ENCODE measurements at places on chromosomes 3 and 15.

GRCh38 chr3:118974356-118975097 is 60.1 kb downstream of the IGSF11 start:
- DNase-seq = no peak

DNA sequence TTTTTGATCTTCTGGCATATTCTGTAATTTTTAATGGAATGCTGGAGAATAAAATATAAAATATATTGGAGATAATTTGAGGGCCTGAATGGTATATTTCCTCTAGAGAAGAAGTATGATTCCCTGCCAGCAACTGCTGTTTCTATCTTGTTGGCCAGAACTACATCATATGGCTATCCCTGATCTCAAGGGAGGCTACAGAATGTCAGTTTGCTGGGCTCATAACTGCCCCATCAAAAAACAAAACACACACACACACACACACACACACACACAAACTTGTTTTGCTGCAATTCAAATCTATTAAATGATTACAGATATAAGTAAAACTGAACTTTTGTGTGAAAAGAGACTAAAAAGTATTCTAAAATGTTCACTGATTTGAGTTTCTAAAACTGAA is 51.0 kb downstream of the RASA2 start:
- no peak for DNase-seq

DNA sequence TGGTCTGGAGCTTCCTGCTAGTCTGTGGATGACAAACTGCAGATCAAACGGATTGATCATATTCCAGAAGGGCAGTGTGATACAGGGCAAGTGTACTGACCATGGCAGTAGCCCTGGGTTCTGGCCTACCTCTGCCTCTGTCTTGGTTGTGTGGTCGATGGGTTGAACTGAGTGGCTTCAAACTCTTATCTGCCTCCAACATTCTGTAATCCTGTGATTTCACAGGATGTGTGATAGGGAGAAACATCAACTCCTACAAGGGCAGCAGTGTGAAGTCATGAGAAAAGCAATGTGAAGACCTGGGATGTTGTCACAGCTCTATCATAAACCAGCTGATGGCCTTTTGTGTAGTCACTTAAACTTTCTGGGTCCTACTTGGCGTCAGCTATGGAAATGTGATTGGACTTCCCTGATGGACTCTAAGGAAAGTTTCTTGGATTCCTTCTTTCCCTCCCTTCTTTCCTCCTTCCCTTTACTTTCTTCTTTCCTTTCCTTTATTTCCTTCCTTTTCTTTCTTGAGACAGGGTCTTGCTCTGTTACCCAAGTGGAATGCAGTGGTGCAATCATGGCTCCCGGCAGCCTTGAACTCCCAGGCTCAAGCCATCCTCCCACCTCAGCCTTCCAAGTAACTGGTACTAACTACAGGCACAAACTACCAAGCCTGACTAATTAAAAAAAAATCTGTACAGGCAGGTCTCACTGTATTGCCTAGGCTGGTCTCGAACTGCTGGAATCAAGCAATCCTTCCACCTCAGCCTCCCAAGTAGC is 114.8 kb downstream of the BBX start:
- DNase-seq = no peak

GRCh38 chr15:101135532-101136166 is 116.2 kb downstream of the CHSY1 start:
- DNase-seq = no peak

- DNase-seq = no peak
Measured at GRCh38 chr3:194368918-194369317, 625 bp downstream of the LRRC15 start.

GRCh38 chr3:175980486-175981090 is 1121.5 kb downstream of the NAALADL2 start:
- no peak for DNase-seq

- no peak for DNase-seq
Measured at GRCh38 chr3:170352936-170353335, 4.6 kb upstream of the SKIL start.

GRCh38 chr15:41231422-41232226 is 556 bp downstream of the CHP1 start:
- no peak for DNase-seq

GRCh38 chr3:13887495-13888300 is 7.8 kb upstream of the WNT7A start:
- peak; percentile 2 for DNase-seq

GRCh38 chr15:101599091-101599490 is 53.1 kb downstream of the TM2D3 start:
- DNase-seq = no peak

- peak; percentile 15 for DNase-seq
Measured at GRCh38 chr3:154730186-154730585, 300.2 kb upstream of the GPR149 start.

DNA sequence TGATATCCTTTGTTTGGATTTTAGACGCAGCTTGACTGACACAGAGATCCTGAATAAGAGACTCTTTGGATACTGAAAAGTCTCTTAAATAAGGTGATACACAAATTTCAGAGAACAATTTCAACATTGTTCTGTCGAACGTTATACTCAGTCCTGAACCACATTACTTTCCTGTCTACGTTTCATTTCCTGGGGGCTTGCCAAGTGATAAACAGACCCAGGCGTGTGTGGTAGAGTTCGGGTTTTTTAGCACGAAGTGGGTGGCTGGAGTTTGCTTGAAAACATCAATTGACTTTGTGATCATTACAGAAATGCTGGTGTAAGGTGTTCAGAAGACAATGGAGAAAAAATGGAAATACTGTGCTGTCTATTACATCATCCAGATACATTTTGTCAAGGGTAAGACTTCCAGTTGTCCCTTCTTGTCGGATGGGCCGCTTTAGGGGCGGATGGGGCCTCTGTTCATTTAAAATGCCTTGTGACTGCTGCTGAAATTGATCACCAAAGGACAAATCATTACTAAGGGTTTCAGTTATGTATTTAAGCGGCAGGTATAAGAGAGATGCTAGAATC is at the start of gene CD96:
CD96 (plus strand) TSS at position 287 of the 573 bp plus-strand sequence; CDS start at position 339, 52 bp downstream.
- DNase-seq = no peak

DNA sequence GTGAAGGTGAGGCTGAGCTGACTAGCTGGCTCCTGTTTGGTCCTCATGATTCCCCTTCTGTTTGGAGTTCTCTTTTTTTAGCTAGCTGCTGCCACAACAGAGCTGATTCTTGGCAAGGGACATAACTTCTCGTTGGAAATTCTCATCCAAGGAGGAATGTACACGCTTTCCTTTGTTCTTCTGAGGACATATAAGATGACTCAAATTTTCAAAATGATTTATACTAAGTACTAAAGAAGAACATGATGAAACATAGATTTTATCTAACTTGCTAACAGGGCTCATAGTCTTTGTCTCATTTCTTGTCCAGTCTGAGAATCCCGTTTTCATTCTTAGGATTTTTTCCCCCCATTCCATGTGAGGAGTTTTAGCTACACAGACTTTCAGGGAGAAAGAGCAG is 2.9 kb upstream of the TFG start:
- DNase-seq = no peak

DNA sequence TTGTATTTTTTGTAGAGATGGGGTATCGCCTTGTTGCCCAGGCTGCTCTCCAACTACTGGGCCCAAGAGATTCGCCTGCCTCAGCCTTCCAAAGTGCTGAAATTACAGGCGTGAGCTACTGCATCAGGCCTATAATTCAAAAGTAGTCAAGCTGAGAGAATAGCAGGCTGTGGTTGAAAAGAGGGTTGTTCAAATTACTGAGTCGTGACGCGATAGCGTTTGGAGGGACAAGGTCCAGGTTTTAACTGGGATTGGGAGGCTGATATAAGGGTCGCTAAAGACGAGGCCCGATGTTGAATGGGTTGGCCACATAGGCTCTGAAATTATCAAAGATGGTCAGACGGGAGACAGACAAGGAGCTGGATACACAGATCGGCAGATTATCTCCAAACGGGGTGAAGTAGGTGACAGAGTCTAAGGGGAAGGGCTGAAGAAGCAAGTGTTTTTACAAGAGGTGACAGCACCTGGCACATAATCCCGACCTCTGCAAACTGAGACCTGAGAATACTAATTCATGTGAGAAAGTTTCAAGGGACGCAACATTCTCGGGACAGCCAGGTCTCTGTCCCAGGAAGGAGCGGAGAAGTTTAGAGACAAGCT is 759 bp upstream of the ARID3B start:
- DNase-seq = no peak
